ENCODE measurements at places on chromosomes 2 and 18. TPM values are rescaled to one million over a fixed set of nuclear protein-coding genes. Genes with fewer than 3 reads are reported as not detected.

GRCh38 chr2:138676619-138677021 lies 103.6 kb downstream of the NXPH2 start:
- DNase-seq, result no peak

DNA sequence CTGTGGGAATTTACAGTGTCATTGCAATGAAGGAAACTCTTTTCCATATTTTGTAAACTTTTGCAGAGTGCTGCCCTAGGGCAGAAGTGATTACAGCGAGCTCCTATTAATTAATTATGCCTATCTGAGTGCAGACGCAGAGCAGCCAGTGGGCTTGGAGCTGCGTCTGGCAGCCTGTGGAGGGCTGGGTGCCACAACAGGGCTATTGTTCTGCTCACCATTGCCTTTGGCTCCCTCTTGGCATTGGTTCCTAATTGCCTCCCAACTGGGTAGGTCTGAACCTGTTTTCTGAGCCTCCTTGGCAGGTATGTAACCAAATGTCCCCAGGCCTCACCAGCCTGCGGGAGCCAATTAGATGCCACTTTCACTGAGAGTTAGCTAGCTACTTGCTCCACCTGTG lies 25.6 kb upstream of the ITGB6 start:
- no peak for DNase-seq

GRCh38 chr2:65464604-65465003 lies 32.2 kb upstream of the SPRED2 start:
- no peak for DNase-seq

GRCh38 chr2:75222527-75222926 lies 23.2 kb upstream of the TACR1 start:
- DNase-seq, result no peak

GRCh38 chr2:39144416-39144815 lies 23.6 kb upstream of the SOS1 start:
- DNase-seq, result no peak

DNA sequence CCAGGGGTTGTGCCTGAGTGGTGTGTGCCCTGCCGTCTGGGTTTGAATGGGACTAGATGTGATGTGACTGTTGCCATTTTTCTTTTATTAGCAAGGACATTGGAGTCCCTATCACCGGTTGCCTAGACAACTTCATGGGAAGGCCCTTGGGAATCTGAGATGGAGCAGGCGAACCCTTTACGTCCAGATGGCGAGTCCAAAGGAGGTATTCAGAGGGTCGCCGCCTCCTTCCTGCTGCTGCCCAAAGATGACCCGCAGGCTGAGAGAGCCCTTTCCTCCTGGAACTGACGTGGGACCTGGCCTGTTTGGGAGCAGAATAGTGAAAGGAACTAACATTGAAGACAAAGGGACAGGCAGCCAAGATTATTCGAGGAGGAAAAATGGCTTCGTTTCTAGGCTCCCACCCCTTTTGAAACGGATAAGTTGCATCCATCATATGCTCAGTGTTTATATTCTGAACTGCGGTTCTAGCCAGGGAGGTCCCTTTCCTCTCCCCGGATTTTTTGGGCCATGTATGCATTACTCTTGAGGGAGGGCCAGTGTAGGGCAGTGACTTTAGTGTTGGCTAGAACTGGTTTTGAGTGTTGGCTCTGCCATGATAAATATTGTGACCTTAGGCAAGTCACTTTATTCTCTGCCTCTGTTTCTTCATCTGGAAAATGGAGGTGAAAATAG lies 673 bp downstream of the CENPO start:
- DNase-seq, result no peak

DNA sequence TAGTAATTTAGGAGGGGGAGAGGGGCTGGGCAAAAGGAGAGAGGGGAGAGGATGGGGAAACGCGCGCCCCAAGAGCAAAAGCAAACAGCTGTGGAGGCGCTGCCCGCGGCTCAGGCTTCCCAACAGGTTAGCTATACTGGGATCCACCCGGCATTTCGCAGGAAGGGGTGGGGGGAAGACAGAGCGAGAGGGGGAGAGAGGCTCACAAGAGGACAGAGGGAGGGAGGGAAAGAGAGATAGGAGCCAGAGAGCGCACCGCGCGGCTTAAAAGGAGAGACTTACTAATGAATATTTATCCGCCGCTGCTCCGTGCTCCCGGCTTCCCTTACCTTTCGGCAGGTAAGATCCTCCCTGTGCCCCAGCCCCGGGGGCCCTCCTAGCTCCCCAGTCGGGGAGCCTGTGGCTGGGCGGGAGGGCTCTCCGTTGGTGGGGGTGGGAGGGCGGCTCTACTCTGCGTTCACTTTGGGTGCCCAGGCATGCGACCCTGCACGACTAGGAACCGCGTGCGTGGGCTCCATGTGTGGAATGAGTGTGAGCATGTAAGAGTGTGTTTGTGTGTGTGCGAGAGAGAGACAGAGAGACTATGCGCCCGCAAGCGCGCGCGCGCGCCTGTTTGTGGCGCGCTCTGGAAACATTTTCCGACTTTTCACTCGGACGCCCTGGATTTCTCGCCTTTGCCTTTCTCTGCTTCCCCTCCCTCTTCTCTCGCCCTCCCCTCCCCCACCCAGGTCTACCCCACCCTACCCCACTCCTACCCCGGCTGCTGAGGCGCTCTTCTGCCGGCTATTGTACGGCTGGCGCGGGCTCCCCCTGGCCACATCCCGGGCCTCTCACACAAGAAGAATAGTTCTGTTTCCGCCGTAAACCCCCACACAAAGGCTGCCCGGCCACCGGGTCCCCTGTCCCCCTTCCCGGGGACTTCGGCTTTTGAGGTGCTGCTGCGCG lies 7.2 kb upstream of the SIX3 start:
- DNase-seq, result no peak

GRCh38 chr18:3262234-3263131 lies 550 bp downstream of the MYL12B start:
- no peak for DNase-seq

GRCh38 chr2:115163572-115163971 lies 721.1 kb downstream of the DPP10 start:
- no peak for DNase-seq

DNA sequence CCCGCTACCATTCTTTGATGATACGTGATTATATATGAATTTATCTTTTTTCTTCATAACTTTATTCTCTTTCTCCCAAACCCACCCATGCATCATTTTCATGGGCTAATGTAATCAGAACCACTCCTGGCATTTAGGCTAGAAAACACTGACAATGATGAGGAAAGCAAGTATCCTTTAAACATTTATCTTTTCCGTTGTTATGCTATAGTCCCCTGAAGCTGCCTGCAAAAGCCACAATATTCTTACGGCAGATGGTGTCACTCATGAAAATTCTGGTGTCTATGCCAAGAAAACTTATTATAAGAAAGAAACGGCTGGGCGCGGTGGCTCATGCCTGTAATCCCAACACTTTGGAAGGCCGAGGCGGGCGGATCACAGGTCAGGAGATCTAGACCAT lies 221.8 kb upstream of the CTAGE1 start:
- no peak for DNase-seq

GRCh38 chr2:211941216-211941747 lies 597.3 kb downstream of the ERBB4 start:
- no peak for DNase-seq

GRCh38 chr2:197208841-197209240 lies 101.7 kb downstream of the ANKRD44 start:
- no peak for DNase-seq

DNA sequence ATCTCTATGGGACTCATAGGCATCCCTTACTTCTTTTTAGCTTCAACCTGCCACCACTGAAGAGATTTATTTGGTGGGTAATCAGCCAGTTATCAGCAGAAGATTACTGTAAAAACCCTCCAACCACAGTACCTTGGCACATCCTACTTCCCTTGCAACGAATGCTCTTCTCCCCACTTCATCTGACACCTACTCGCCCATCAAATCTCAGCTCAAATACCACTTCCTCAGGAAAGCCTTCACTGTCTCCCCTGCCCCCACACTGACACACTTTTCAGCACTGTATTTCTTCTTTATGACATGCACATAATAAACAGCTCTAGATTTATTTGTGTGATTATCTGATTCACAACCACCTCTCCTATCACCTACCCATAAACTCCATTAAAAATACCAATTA lies 3.1 kb downstream of the KDSR start:
- DNase-seq, result no peak

- DNase-seq, result no peak
Observed at GRCh38 chr2:57569396-57569795, 477.2 kb upstream of the VRK2 start.

- DNase-seq, result no peak
Observed at GRCh38 chr2:237345891-237346640, 67.9 kb downstream of the COL6A3 start.

- no peak for DNase-seq
Observed at GRCh38 chr2:221102896-221103688, 469.0 kb downstream of the EPHA4 start.

DNA sequence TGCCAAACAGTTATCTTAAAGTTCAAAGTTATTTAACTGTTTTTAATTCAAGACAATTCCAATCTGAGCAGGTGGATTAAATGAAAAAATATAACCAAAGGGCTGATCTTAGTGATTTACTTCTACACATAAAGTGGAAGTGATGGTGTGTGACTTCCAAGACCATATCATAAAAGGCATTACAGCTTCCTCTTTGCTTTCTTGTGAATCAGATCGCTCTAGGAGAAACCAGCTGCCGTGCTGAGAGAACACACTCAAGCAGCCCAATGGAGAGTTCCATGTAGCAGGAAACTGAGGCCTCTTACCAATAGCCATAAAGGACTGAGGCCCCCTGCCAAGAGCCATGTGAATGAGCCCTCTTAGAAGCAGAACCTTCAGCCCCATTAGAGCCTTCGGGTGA lies 197.4 kb downstream of the NBAS start:
- DNase-seq, result no peak

GRCh38 chr2:214651451-214651850 lies 158.0 kb downstream of the BARD1 start:
- DNase-seq, result no peak

GRCh38 chr2:33839791-33840190 lies 240.7 kb upstream of the FAM98A start:
- no peak for DNase-seq

- no peak for DNase-seq
Observed at GRCh38 chr2:213733893-213734292, 449.6 kb downstream of the SPAG16 start.

DNA sequence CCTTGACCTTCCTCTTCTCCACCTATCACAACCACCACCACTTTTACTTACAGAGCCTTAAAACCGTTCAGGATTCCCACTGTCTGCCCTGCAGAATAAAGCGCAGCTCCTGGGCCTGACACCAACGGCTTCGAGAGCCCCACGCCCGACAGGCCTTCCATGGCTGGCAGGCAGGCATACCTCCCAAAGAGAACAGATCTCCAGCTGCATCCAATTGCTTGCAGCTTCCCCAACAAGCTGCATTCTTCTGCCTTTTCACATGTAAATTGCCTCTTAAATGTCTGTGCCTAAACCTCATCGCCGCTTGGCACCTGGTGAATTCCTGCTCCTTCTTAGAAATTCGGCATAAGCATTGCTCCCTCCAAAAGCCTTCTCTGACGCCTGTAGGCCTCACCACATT lies 31.5 kb upstream of the FAM124B start:
- DNase-seq, result no peak

DNA sequence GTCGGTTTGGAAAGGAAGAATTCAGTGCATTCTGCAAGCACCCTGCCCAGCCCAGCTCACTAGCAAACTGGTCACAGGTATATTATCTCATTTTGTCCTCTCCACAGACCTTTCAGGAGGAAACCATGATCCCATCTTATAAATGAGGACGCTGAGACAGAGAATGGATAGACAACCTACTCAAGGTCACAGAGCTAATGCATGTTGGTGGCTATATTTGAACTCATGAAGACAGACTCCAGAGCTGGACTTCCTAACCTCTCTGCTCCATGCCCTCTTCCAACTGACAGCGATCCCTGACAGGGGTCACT lies 29.5 kb downstream of the SERPINB5 start:
- DNase-seq, result no peak

DNA sequence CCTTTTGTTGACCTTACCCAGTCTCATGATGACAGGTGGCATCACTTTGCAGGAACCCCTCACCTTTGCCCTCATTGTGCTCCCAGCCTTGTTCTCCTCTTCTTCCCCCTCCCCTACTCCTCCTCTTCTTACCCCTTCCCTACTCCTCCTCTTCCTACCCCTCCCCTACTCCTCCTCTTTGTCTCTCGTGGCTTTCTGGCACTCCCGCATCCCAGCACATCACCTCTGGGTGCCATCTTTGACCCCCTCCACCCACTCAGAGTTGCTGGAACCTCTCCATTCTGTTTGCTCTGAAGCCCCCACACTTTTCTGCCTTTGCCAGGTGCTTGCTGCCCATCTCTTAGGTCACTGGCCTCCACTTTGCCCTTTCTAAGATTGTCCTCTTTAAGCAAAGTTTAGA lies 17.1 kb downstream of the UBE2F start:
- DNase-seq, result no peak

TTN gene
- total RNA-seq, result 2.0 TPM

IL1RN gene
- total RNA-seq, result not detected

MAP3K19 gene
- total RNA-seq, result not detected

Measured in NCI-H460 (cell line).